ENCODE measurements at places on chromosomes 6 and 20.

DNA sequence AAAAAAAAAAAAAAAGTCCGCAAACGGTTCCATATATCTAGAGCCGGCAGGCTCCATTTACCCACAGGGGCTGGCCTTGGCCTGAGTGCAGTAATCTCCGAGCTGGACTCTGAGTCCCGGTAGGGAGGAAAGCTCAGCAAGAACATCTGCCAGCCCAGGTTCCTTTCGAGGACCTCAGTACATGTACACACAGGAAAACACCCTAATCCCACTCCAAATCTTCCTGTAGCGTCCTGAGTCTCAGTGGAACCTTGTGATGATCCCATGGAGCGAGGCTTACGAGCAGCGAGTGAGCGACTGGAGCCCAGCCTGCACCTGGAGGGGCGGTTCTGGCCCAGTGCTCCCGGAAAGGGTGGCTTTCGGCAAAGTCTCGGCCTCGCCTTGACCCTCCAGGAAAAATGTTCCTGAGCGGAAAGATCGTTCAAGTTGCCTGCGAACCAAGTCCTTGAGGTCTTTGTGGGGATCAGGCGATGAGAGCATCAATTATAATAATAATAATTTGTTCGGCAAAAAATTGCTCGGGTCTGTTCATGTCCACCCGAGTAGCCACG lies 32.1 kb downstream of the PRSS16 start:
- DNase-seq = no peak

DNA sequence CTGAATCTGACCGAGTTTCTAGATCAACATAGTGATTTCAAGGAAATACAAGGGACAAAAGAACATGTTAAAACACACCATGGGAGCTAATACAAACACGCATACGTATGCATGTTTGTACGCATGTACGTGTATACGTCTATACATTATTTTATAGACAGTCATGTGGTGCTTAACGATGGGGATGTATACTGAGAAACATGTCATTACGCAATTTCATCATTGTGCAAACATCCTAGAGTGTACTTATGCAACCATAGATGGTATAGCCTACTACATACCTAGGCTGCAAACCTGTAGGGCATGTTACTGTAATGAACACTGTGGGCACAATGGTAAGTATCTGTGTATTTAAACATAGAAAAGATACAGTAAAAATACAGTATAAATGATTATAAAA lies 25.0 kb upstream of the NELFCD start:
- no peak for DNase-seq

DNA sequence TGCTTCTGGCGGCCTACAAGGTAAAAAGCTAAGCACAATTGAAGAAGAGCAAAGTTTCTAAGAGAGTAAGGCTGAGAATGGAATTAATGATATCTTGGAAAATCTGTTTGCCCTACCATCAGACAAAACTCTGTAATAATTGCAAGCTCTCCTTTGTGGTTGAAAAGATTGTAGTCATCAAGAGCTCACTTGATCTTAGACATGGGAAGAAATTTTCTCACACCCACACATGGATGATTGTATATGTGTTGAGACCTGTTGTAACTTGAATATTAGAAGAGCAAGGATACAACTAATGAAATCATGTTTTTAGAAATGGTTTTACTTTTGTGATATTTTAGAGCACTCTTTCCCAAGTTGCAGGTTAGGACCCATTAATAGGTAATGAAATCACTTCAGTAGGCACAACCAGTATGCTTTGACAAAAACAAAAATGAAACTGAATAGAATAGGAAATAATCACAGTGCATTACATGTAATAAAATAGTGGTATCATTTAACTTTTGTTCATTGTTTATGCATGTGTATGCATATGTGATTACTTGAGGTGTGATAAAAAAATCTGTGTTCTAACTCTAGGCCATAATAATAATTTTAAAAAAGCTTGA lies 14.0 kb downstream of the DCBLD1 start:
- peak; percentile 93 for DNase-seq

- peak; percentile 9 for DNase-seq
Measured at GRCh38 chr6:46850792-46851191, 57.6 kb downstream of the MEP1A start.

GRCh38 chr6:31473780-31474761 lies 23.9 kb upstream of the MICB start:
- DNase-seq = no peak

- no peak for DNase-seq
Measured at GRCh38 chr20:42920776-42921175, 268.9 kb downstream of the PTPRT start.

DNA sequence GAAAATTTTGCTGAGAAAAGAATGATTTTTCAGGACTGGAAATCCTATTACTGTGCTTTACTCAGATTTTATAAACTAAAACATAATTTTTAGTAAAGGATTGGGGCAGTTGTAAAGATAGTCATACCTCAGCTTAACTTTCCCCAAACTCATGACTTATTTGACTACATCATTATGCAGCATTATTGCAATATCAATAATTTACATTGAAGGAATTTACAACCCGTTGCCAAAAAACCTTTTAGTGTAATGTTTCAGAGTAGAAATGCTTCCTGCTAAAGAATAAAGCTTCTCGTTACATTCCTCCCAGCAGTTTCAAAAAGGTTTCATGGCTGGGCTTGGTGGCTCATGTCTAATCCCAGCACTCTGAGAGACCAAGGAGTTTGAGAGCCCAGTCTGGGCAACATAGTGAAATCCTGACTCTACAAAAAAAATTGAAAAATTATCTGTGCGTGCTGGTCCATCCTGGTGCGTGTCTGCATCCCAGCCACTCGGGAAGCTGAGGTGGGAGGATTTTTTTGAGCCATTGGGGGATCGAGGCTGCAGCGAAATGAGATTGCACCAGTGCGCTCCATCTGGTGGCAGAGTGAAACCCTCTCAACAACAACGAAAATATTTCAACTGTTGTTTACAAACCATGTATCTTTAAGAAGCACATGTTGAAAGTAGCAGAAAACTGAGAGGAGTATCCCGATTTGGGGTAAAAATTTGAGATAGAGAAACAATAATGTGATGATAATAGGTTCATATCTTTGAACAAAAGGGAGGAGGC lies 4.4 kb downstream of the AMD1 start:
- peak; percentile 61 for DNase-seq

- DNase-seq = peak; percentile 23
Measured at GRCh38 chr6:140732155-140732554, 1357.7 kb upstream of the CITED2 start.

GRCh38 chr20:40160097-40160550 lies 528.9 kb downstream of the MAFB start:
- no peak for DNase-seq

- peak; percentile 89 for DNase-seq
Measured at GRCh38 chr6:111823831-111824607, 49.2 kb downstream of the FYN start.

DNA sequence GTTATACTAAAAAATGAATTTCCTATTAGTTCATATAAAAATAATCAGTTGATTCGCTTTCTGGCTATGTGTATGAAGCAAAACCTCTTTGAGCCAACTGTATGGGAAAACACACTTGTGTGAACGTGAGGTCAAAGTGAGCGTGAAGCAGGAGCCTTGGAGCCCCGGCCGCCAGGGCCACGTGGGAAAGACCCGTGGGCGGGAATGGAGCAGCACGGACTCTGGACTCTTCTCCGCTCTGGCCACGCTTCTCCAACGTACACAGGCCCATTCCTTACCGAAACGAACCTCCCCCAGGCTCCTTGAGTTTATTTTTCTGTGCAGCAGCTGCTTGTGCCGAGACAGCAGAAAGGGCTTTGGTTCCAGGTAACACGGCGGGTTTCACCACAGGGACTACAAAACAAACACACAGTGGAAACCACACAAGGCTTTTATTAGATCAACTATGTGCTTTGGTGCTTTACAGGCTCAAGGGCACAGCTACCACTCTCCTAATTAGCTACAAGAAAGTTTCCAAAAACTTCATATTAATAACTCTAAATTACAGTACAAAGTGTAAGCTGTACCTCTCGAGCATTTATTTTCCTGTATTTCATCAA lies 62.7 kb downstream of the TAF4 start:
- no peak for DNase-seq

GRCh38 chr6:157602521-157603295 lies 220.3 kb upstream of the SNX9 start:
- DNase-seq = no peak

Measured in amniotic epithelial cell (primary cell).